ENCODE measurements at places on chromosomes 13 and 19.
A peak's percentile ranks its signal among the peaks of the same experiment; 100 is the strongest.

GRCh38 chr13:30409886-30410704 lies 12.2 kb upstream of the UBE2L5 start:
- no peak for DNase-seq

- DNase-seq, result no peak
Measured at GRCh38 chr19:2867025-2867991, at the start of gene ZNF556. TSS of gene ZNF556 (plus strand) at chr19:2867335. CDS start at chr19:2867422, 87 bp downstream.

DNA sequence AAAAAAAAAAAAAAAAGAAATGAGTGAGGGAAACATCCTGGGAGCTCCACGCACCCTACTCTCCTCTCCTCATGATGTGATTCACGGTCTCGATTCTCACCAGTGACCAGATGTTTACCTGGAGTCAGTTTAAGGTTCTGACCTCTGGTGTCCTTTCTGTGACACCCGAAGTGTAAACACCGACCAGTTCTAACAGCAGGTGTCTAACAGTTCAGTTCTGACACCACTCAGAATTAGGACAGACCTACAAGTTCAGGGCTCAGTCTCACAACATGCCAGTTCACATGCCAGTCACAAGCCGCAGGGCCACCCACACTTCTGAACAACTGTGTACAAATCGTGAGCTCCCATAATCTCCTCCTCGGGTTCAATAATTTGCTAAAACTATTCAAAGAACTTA lies 6.0 kb downstream of the ZNF564 start:
- DNase-seq, result no peak

- DNase-seq, result no peak
Measured at GRCh38 chr13:113155982-113156655, 2.3 kb upstream of the PROZ start.

DNA sequence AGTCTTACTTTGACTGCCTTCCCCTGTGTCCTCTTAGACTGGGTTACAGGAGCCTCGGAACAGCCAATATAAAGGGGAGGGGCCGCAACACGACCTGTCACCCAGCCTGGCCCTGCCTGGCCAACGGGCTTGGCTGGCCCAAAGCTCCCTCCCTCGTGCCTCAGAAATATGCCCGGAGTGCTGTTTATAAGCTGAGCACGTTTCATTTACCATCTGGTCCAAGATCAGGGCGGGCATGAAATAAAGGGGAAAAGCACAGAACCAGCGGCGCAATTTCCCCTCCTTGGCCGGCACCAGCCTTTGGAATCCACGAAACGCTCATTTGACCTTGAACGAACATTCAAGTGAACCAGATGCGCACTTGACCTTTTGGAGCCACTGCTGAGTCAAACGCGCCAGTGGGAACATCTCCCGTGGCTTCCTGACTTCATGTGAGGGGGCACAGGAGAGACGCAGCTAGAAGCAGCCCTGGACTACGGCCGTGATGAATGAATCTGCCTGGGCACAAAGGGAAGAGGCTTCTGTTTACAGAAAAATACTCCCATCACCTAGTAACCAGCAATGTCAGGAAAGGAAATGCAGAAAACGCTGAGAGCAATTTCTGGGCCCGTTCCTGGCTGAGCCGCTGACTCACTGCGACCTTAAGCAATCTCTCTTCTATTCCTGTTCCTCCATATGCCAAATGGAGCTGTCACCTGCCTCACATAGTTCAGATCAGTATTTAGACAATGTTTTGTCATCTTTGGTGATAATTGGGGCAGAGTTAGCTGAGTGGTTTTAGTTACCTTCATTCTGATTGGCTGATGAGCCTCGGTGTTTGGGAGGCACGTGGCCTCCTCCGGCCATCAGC lies 53.3 kb downstream of the RFX2 start:
- no peak for DNase-seq

- DNase-seq, result no peak
Measured at GRCh38 chr13:56975647-56976046, 165.1 kb upstream of the PRR20A start.

DNA sequence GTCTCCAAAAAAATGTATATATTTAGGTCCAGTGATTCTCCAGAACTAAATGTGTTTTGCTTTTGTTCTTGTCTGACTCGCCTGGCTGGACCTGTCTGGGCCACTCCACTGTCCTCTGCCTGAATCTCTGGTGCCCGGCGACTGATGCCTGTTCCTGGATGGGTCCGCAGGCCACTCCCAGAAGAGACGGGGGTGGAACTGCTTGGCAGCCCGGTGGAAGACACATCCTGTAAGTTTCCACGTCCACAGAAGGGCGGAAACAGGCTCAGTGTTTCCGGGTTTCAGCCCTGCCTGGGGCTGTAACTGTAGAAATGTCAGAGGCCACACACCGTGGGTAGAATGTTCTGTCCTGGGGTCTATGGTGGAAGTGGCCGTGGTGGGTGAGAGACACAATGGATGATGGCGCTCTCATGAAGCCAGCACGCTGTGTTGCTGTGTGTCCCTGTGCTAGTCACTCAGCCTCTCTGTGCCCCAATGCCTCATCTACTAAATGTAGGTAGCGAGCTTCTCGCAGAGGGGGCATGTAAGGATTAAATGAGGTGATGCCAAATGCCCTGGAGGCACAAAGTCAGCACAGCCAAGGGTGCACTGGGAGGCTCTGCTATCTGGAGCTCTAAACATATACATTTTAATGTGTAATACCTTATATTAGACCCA lies 22.0 kb downstream of the ATCAY start:
- no peak for DNase-seq

GRCh38 chr19:17103177-17103576 lies 27.6 kb downstream of the MYO9B start:
- DNase-seq, result no peak

DNA sequence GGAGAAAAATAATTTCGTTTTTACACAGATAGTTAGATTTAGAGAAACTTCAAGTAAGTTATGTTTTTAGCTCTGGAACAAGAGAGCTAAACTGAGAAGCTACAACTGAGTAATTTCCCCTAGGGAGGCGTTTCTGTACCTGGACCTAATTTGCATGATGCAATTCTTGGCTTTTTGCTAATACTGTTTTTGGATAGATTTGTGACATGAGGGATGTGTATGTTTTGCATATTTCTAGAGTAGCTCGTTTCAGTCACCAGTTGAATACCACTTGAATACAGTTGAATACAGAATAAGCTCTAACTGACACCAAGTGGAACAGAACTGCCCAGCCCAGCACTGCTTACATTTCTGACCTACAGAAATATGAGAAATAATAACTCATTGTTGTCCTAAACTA lies 1227.9 kb upstream of the SPRY2 start:
- DNase-seq, result no peak

DNA sequence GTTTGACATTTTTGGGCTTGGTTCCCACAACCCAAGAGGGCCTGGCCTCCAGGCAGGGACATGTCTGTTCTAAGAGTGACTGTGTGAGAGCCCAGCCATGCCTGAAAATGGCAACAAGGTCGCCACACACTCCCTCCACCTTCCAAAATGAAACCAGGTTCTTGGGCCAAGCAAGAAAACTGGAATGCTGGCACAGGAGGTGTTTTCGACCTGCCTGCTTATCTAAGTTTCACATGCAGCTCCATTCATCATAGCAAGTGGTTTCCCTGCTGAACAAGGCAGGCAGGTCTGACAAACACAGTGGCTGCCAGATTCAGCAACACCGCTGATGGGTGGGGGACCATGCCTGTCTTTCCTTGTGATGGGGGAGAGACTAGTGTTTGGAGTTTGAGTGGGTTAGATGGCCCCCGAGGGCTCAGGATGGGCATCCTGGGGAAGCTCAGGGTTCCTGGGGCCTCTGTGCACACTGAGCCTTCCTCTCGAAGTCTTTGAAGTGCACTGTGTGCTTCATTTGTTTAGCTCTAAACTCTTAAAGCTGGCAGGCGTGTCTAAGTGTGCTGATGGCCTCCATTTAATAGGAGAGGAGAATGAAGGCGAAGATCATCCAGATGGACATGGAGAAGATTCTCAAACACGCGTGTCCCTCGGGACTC lies 17.9 kb upstream of the GAS6 start:
- DNase-seq, result no peak

- DNase-seq, result no peak
Measured at GRCh38 chr19:19539698-19540063, 1.6 kb downstream of the CILP2 start.

GRCh38 chr19:33675501-33676124 lies 53.9 kb downstream of the CHST8 start:
- DNase-seq, result no peak

- DNase-seq, result no peak
Measured at GRCh38 chr13:87923753-87924152, 252.6 kb downstream of the SLITRK5 start.

GRCh38 chr19:6765738-6766356 lies 1.4 kb downstream of the SH2D3A start:
- no peak for DNase-seq

- no peak for DNase-seq
Measured at GRCh38 chr13:75430436-75431209, 51.3 kb downstream of the TBC1D4 start.

DNA sequence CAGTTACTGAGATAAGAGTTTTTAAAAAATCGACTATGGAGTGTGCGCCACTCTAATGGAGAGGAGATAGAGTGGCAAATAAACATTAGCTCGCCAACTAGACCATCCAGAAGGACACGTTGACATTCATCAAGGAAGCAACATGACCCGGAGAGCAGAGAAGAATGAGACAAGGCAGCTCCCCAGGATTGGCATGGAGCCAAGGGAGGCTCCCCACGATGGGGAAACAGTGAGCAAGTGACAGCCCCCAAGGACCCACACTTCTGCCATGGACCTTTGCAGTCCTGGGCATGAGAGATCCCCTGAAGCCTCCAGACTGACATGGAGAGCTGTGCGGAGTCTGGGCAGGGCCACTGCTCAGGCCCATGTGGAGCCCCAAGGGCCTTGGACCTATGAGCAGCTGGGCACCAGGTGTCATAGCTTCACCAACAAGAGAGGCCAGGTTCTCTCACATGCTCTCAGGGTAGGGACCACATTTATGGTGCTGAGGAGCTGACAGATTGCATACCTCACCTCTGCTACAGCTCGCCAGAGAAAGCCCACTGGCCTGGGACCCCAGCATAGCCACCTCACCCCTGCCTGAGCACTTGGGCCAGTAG lies 6.7 kb downstream of the SIGLEC6 start:
- DNase-seq, result no peak

- DNase-seq, result no peak
Measured at GRCh38 chr13:109719962-109720646, 66.3 kb downstream of the IRS2 start.

DNA sequence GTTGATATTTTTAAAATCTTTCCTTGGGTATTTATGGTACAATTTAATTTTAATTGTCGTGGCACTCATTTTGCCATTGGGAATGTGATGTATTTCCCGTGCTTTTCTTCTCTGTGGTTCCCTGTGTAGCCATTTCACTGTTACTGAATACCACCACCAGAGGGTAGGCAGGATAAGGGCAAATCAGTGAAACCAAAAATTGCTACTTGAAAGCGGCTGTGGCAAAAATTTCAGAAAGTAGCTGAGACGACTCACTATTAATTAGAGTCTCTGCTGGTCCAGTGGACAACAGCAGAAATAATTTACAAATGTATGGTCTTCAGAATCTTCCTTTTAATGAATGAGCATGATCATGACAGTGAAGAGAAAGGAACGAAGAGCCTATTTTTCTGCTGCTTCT lies 34.4 kb upstream of the MIR17HG start:
- no peak for DNase-seq

DNA sequence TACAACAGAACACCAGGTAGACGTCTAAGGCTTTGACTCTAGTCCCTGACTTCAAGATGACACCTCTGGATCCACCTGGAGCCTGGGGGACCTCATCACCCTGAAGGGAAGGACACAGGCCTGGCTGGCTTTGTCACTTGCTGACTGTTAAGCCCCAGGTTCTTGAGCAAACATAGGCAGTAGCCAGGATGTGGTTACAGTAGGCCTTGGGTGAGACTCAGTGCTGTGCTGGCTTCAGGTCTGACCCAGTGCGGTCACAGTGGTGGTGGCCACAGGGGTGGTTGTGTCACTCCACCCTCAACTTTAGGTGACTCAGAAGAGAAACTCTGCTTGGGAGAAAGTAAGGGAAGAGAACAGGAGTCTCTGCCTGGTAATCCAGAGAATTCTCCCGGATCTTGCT lies 497.8 kb downstream of the UQCRFS1 start:
- DNase-seq, result no peak

GRCh38 chr13:112587212-112587763 lies 665 bp downstream of the TUBGCP3 start:
- peak; percentile 49 for DNase-seq

DNA sequence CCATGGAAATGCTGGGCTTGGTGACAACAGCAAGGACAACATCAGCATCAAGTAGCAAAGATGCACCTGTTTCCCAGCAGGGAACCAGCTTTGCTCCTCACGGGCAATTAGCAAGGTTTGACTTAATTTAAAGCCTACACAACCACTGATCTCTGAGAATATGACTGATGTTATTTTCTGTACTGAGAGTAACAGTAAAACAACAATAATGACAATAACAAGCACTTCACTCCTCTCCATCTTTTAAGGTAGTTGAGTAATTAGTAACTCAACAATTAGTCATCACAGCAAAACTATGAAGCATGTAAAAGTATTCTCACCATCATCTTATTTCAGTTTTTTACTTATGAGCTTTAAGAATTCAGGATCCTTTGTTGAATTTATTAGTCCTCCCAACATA lies 37.3 kb downstream of the ENOX1 start:
- DNase-seq, result no peak

GRCh38 chr13:23848019-23848418 lies 41.2 kb downstream of the MIPEP start:
- DNase-seq, result no peak
